Stimulated activated CD8-positive, alpha-beta memory T cell treated with anti-CD3 and anti-CD28 coated beads, Interleukin-12 subunit alpha, Interleukin-12 subunit beta, amount 100 ng/mL, for 4 hours (primary cell): ENCODE measurements at places on chromosomes 16 and 17.

GRCh38 chr17:35537601-35538141, at the start of gene SLFN12L:
Gene SLFN12L, minus strand, starts transcription at chr17:35537678. Its CDS starts 15,314 bp downstream, at chr17:35522364.
- no peak for DNase-seq

DNA sequence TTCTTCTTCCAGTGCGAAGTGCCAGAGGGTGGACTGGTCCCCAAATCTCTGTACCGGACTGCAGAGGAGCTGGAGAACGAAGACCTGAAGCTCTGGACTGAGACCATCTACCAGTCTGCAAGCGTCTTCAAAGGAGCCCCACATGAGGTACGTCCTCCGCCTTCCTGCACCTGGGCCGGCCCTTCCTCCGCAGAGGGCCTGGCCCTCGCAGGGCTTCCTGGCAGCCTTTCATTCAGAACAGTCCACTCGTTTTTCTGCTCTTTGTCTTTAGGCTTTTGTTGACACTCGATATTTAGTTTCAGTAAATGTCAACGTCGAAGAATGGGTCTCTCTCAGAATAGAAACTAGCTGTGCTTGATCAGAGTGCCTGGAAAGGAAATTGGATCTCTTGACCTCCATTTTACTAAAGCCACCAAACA, 68.6 kb downstream of the SEC14L1 start:
- no peak for DNase-seq

- no peak for DNase-seq
Measured at GRCh38 chr17:78798695-78799559, 16.9 kb upstream of the CYTH1 start.

GRCh38 chr17:82876149-82876548, 36.3 kb upstream of the ZNF750 start:
- no peak for DNase-seq

DNA sequence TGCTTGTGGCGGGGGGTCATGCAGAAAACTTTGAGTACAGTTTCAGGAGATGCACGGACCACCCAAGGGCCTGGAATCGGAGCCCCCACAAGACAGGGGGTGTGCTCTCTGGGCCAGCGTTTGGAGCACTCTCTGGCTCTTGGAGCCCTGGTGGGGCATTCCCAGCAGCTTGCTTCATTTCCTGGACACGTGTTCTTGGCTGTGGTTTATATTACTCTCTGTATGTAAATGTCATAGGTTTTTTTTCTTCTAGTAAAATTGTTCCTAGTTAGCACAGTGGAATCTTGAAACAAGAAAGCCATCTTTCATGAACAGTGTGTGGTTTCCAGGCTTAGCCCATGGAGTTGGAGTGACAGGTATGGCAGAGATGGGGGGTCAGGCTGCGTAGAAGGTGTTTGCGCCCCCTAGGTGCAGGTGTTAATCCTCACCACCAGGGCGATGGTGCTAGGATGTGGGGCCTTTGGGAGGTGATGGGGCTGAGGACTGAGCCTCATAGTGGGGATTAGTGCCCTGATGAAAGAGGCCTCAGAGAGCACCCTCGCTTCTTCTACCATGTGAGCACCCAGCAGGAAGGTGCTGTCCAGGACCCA, 79.8 kb downstream of the JPH3 start:
- no peak for DNase-seq

DNA sequence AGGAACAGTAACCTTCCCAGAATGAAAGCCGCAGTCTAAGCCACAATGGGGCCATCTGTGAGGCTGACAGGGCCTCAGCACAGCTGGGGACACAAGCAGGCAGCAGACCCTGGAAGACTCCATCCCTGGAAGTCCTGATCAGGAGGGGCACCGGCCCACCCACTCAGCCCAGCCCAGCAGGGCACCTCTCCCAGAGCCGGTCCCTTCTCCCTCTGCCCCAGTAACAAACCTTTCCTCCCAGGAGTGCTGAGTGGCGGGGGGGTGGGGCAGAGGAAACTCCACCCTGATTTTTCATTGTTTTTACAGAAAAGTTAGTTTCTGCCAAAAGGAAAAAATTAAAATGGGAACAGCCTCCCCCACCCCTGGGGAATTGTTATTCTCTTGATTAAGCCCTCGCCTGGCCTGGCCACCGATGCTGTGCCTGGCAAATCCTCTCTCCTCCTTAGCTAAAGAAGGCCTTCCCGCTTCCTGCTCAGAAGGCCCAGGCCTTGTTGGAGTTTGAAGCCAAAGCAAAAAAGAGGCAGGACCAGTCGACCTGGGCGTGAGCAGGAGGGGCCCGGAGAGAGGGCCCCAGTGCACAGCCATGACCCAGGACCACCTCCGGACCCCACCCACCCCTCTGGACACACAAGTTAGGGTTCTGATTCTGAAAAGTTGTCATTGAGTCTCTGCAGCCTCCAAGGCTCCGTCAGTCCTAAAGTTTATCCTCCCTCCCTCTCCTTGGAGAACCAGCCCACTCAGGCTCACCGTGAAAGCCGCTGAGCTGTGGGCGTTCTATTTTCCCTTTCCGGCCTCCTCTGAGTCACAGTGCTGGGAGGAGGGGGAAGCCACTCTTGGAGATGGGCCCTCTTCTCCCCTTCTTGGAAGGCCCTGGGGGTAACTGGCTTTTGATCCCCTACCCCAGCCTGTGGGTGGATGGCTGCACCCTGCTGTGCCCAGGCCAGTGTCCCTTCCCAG, 128.4 kb upstream of the TNRC6C start:
- no peak for DNase-seq

- DNase-seq: no peak
Measured at GRCh38 chr17:29143894-29144293, 36.3 kb downstream of the MYO18A start.

- DNase-seq: no peak
Measured at GRCh38 chr16:57618296-57619132, 9.9 kb upstream of the ADGRG1 start.

GRCh38 chr16:57609541-57610401, 18.7 kb upstream of the ADGRG1 start:
- DNase-seq: no peak

- no peak for DNase-seq
Measured at GRCh38 chr16:47371271-47372014, 89.4 kb downstream of the ITFG1 start.

- DNase-seq: no peak
Measured at GRCh38 chr16:78116946-78117345, 17.5 kb downstream of the WWOX start.

GRCh38 chr16:51544851-51545467, 393.9 kb upstream of the SALL1 start:
- no peak for DNase-seq
